ENCODE measurements at places on chromosomes 7 and 10.

DNA sequence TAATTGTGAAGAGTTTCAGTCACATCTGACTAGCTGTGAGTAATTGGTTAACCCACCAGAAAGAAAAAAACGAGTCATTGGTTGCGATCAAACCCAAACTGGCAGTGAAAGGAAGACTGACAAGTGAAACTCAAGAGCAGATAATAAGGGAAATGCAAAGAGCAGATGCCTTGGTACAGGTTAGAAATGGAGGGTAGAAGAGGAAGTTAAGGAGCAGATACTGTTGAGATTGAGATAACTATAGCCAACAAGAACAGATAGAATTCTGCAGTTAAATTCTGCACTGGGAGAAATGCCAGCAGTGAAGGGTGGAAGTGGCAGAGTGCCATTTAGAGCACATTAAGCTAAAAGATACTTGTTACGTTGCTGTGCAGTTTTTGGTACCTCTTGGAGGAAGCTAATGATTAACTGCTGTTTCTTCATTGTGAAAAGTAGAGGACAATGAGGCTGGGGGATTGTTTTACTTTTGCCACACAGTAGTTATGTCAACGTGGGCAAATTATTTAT, 65.8 kb downstream of the CDK13 start:
- no peak for DNase-seq

DNA sequence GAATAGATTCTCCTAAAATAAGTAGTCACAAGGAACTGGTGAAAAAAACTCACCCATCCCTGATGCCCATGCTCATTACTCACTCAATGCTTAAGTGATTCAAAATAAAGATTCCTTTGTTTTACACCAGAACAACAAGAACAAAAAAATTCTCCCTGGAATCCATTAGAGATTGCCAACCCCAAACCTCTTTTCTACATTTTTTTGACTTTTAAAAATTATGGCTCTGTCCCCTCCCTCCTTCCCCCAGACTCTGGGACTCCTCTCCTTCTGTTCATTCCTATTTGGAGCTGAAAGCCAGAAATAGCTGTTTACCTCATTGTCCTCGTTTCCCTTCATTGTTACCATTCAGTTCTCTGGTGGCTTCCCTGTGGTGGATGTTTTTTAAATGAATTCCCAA, 63.2 kb upstream of the FHIP2A start:
- DNase-seq, result no peak

- no peak for DNase-seq
Measured at GRCh38 chr7:26307226-26307625, 15.6 kb downstream of the SNX10 start.

DNA sequence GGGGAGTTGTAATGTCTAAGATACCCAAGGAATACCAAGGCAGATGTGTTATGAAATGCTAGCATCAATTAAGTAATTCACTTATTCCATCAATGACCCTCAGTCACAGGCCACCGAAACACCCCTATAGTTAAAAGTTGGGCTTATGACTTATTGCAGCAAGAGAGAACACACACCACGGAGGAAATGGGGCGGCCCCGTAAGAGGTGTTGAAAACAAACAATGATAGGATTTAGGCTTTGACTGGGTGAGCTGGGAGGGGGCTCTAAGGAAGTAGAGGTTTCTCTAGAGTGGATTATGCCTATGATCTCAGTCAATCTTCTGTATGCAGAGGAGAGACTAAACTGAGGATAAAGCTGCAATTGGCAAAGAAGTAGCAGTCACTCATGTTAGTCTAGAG, 45.4 kb upstream of the PRKCQ start:
- DNase-seq, result no peak

DNA sequence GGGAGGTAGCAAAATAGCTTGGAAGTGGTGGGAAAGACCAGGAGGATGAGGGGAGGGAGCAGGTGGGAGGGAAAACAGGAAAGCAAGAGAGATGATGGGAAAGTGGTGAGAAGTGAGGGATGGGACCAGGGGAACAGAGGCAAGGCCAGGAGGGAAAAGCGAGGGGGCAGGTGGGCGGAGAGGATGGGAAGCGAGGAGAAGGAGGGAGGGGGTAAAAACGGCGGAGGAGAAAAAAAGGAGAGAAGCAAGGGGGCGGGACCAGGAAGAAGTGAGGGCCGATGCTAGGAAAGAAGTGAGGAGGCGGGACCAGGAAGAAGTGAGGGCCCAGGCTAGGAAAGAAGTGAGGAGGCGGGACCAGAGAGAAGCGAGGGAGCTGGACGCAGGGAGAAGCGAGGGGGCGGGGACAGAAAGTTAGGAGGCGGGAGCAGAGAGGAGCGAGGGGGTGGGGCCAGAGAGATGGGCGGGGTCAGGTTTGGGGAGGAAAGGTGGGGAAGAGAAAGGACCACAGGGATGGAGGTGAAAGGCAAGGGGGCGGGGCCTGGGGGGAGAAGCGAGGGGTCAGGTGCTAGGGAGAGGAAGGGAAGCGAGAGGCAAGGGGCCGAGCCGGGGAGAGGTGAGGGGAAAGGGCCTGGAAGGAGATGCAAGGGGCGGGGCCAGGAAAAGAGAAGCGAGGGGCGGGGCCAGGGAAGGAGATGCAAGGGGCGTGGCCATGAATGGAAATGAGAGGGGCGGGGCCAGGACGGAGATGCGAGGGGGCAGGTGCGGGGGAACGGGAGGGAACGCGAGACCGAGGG, 984 bp downstream of the SMURF1 start:
- DNase-seq, result peak; percentile 80

DNA sequence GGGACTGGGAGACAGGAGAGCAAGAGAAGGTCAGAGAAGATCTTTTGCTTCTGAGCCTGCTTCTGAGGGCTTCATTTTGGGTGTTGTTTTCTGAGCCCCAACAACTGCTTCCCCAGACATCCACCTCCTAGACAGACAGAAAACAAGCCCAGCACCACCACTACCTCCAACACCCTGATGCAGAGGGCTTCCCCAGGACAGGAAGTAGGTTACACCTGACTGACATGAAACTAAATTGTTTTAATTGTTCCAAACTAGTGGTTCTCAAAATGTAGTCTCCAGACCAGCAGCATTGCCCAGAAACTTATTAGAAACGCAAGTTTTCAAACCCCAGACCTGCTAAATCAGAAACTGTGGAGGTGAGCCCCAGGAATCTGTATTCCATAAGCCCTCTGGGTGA, 163.6 kb upstream of the KMT2E start:
- no peak for DNase-seq

DNA sequence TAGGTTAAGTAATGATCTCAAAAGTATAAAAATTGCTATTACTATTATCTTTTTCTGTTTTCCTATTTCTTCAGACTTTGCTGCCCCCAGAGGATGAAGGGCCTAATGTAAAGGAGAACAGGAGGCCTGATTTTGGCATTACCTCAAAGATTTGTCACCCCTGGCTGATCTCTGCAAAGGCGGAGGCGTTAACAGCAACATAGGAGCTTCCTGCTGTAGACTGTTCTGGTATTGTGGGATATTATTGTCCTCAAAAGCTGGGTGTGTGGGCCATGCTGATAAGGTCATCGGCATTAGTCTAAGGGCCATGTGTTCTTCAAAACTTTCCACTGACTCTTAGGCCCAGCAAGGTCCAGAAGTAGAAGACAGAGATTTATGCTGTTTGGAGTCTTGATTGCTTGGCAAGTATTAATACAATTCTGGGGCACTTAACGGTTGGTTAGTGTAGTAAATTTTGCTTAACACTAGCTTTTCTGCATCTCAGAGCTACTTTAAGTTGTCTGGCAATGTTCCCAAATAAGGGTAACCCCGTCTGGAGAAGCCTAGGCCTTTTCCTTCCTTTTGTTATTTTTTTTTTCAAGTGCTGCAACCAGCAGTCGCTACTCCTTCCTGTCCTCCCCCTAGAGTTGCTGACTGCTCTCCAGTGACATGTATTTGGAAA, 14.0 kb upstream of the ENTPD1 start:
- no peak for DNase-seq

DNA sequence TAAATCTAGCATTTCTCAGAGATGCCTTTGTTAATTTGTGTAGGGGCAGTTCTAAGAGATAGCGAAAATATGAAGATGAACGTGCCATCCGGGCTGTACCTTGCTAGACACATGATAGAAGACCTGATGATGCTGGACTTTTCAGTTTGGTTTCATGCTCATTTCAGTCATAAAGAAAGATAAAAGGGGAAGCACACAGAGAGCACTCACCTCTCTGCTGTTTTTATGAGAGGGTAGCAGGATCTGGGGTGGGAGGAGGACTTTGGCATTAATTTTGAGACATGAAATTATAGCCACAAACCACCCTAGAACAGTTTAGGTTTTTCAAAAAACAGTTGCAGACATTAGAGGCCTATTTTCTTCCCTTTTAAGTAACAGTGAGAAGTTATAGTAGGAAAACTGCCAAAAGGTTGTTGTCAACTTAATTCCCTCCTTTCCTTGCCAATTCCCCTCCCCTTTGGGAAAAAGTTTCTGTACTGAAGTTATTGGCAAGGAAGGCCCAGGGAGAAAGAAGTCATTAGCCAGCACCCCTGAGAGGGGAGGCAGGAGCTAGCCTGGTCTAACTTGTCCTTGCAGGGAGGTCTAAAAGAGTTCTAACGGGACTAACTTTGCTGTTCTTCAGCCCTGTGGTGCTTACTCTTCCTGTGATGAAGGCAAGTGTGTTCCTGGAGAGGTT, 2.6 kb downstream of the ST7 start:
- DNase-seq, result no peak

DNA sequence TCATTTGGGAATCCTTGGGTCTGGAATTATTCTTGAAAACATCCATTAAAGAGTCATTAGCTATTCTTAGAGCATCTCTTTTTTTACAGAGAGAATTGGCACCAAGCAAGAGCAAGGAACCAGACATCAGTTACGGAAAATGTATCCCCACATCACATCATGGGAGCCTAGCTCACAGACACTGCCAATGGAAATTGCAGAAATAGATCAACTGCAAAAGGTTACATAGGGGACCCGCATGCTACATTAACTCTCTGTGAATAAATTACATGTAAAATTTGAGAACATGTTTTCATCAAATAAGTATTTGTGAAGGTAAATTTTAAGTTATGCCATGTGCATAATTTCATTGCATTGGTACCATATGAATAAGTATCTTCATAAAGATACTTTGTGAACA, 224.8 kb downstream of the ZNF248 start:
- DNase-seq, result no peak

GRCh38 chr10:23448802-23449570, 10.1 kb downstream of the OTUD1 start:
- no peak for DNase-seq

- DNase-seq, result peak; percentile 40
Measured at GRCh38 chr7:2670720-2671391, 17.1 kb upstream of the AMZ1 start.

DNA sequence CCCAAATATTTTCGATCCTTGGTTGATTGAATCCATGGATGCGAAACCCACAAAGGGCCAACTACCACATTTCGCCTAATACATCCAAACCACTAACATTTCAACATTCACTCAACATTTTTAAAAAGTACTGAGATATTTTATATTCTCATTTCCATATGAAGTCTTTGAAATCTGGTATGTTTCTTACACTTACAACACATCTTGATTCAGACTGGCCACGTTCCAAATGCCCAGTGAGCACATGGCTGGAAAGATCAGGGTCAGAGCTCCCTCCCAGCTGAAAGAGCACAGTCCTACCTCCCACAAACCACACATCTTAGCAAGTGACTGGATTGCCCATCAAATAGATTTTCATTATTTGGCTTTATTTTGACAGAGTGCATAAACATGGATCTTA, 18.9 kb downstream of the NCAPG2 start:
- no peak for DNase-seq

DNA sequence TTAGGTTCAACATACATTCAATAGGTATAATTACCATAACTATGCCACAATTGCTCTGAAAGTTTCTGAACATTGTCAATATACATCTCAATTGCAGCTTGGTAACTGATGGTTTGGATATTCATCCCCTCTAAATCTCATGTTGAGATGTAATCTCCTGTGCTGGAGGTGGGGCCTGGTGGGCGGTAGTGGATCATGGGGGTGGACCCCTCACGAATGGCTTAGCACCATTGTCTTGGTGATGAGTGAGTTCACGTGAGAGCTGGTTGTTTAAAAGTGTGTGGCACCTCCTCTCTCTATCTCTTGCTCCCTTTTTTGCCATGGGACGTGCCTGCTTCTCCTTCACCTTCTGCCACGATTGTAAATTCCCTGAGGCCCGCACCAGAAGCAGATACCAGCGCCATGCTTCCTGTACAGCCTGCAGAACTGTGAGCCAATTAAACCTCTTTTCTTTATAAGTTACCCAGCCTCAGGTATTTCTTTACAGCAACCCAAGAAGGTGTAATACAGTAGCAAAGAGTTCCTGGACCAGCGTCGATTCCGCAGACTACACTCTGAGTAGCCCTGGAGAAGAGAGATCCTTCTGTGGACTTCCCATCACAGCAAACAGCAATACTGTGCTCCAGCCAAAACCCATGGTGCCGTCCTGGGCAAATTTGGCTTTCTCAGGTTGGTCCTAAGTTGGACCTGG, 83.8 kb upstream of the GRB10 start:
- DNase-seq, result no peak

GRCh38 chr7:42344198-42344755, 107.3 kb upstream of the GLI3 start:
- no peak for DNase-seq

DNA sequence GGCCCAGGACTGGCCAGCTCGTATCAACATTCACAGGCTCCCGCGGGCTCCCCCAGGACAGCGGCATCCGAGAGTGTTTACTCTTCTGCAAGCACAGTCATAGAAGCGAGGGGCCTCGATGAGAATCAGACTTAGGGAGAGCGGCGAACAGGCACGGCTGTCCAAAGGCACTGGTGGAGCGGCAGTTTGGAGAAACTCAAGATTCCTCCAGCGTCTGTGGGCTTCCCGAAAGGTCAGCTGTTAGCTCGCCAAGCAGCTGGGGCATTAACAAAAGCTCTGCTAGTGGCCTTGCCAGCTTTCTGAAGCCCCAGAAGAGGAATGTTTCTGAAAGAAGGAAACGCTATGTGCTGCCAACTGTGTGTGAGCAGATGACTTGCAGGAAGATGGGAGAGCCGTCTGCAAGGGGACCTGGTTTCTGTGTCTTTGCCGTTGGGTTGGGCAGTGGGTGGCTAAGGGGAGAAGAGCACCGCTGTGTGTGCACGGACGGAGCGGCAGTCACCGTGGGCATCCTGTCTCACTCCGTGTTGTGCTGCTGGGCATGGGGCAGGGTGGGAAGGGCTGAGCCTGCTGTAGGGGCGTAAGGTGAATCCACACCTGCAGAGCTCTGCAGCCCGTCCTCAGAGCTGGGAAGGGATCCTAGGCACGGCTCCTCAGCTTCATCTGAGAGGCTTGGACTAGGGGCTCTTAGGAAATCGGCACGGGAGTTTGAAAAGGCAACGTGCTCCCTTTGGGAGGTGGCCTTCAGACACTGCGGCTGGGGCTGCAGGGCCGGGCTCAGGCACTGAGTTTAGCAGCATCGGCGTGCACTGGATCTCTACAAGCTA, 42.1 kb downstream of the AMZ1 start:
- DNase-seq, result no peak

GRCh38 chr7:54166419-54166818, 375.8 kb upstream of the VSTM2A start:
- no peak for DNase-seq

- DNase-seq, result no peak
Measured at GRCh38 chr10:131625041-131625440, 275.8 kb upstream of the PPP2R2D start.

GRCh38 chr10:33237736-33238624, 96.5 kb downstream of the NRP1 start:
- DNase-seq, result no peak
